ENCODE measurements at places on chromosomes 11 and 22.

DNA sequence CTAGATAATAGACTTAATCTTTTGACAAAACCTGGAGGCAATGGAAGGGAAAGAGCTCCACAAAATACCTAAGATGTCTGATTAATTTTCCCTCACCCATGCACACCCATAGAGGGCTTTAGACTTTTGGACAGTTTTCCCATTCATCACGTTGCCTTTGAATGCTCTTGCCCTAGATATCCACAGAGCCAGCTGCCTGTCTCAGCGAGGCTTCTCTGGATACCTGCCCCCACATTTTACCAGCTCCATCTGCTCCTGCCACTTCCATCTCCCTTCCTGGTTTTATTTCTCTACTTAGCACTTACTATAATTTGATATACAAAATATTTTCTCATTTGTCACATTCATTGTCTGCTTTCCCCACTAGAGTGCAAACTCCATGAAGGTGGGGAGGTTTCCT is 136.8 kb downstream of the FDX1 start:
- DNase-seq: no peak

- no peak for DNase-seq
Measured at GRCh38 chr11:981764-982163, 54.8 kb downstream of the MUC6 start.

DNA sequence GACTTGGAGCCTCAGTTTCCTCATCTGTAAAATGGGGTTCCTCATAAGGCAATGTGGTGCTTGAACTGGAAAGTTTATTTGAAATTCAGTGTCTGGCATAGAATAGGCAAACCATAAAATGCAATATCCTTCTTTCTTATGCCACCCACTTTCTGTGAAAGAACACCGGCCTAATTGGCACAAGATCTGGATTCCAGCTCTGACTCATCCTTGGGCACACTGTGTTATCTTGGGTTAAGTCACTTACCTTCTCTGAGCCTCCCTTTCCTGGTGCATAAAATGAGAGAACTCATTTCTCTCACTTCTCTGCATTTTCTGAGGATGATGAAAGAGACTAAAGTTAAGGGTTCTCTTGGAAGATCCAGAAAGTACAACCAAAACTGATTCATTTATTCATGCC is 5.1 kb downstream of the INSC start:
- no peak for DNase-seq

DNA sequence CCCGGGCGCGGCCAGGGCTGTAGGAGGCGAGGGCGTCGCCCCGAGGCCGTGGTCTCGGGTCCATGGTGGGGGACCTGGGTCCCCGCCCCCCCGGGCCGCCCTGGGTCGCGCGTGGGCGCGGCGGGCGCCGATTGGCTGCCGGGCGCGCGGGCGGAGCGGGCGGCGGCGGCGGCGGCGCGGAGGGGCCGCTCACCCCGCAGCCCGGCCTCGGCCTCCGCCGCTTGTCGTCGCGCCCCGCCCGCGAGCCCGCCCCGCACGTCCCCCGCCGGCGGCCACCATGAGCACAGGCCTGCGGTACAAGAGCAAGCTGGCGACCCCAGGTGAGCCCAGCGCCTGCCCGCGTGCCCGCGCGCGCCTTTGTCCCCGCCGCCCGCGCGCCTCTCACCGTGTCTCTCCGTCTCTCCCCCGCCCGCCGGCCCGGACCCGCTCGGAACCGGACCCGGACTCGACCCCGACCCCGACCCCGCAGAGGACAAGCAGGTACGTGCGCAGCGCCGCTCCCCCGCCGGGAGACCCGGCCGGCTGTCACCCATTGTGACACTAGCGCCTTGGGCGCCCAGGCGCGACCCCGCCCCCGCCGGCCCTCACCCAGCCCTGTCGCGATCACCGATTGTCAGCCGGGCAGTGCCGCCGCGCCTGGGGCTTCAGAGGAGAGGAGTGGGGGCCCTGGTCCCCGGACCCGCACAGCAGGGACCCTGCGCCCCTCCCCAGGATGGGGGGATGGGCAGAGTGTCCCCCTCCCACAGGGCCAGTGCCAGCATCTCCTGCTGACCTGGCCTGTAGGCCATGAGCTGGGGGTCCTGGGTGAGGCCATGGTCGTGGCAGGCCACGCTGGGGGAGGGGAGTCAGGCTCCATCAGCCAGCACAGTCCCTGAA is at the start of gene SEPTIN5:
TSS of gene SEPTIN5 (plus strand) at position 192 of the 876 bp plus-strand sequence. CDS start at position 278, 86 bp downstream.
- no peak for DNase-seq

DNA sequence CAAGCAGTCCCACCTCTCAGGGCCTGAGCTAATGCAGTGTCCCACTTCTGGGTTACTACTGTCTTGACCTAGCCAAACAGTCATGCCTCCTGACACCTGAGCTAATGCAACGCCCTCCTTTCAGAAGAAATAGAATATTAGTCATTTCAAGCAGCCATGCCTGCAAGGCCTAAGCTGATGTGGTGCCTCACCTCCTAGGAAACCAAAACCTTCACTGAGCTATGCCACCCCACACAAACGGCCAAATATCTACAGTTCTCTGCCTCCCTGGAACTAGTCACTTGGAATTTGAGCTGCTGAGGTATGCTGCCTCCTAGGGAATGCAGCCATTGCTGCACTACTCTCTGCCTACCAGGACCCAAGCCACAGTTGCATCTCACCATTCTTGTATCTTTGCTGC is 8.3 kb upstream of the MS4A6E start:
- no peak for DNase-seq
